ENCODE measurements at places on chromosomes 1 and 21. TPM values are rescaled to one million over a fixed set of nuclear protein-coding genes. Genes with fewer than 3 reads are reported as not detected.

Gene GBP4
- 4.0 TPM for total RNA-seq

Gene ETV3L
- not detected for total RNA-seq

Gene NGF
- total RNA-seq: 0.74 TPM

Gene CNN3
- 145 TPM for total RNA-seq

Gene ADAMTS4
- 60.6 TPM for total RNA-seq

Gene LCE1B
- not detected for total RNA-seq

Gene KCNE2
- total RNA-seq: not detected

Gene CCDC27
- not detected for total RNA-seq

Gene CENPS
- 7.2 TPM for total RNA-seq

Gene MASP2
- total RNA-seq: not detected

Gene PRMT6
- total RNA-seq: 7.9 TPM

Gene HSD3B2
- not detected for total RNA-seq

Gene FAM43B
- 1.3 TPM for total RNA-seq

Gene OR2T33
- total RNA-seq: not detected

Gene EPHX1
- 133 TPM for total RNA-seq

Gene CYP2J2
- 0.31 TPM for total RNA-seq

Gene FBXO2
- total RNA-seq: 7.9 TPM

Gene ZNF697
- total RNA-seq: 4.7 TPM

Gene OXCT2
- total RNA-seq: 2.6 TPM

Gene URB1
- total RNA-seq: 18.3 TPM

Gene AMIGO1
- total RNA-seq: 10.9 TPM

Gene CASZ1
- total RNA-seq: 22.1 TPM

Gene NFYC
- 40.9 TPM for total RNA-seq

Gene ALG14
- total RNA-seq: 1.2 TPM

Gene TPR
- total RNA-seq: 66.0 TPM

Gene HHAT
- total RNA-seq: 2.1 TPM

Gene EPHA8
- total RNA-seq: 0.13 TPM

Gene DLGAP3
- not detected for total RNA-seq

Gene PRAMEF26
- not detected for total RNA-seq

Gene SHISA4
- 18.9 TPM for total RNA-seq
